ENCODE measurements at places on chromosomes 6 and 20. TPM values are rescaled to one million over a fixed set of nuclear protein-coding genes. Genes with fewer than 3 reads are reported as not detected.

- DNase-seq: no peak
Observed at GRCh38 chr6:111757342-111757741, 115.9 kb downstream of the FYN start.

Gene HUS1B
- total RNA-seq: 1.7 TPM

DNA sequence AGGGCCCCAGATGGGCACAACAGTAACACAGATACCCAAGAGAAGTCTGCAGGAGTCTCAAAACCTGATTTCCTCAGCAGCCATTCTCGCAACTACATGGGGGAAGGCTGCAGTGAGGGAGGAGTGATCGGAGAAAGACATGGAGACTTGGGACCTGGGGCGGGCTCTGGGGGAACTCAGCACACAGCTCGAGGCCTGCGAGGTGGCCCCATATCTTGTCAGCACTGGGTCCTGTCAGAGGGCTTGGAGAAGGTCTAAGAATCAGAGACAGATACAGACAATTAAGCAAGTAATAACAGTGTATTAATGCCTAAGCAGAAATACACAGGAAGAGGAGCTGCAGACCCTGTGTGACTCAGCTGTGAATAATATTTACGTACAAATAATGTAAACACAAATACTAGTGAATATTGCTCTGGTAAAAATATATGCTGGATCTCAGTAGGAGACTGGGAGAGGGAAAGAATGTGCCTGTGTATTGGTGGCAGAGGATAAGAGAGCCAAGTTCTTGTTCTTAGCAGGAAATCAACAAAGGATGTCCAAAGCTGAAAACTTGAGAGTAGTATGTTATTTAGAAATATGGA is 336.2 kb downstream of the ZFAND3 start:
- no peak for DNase-seq

DNA sequence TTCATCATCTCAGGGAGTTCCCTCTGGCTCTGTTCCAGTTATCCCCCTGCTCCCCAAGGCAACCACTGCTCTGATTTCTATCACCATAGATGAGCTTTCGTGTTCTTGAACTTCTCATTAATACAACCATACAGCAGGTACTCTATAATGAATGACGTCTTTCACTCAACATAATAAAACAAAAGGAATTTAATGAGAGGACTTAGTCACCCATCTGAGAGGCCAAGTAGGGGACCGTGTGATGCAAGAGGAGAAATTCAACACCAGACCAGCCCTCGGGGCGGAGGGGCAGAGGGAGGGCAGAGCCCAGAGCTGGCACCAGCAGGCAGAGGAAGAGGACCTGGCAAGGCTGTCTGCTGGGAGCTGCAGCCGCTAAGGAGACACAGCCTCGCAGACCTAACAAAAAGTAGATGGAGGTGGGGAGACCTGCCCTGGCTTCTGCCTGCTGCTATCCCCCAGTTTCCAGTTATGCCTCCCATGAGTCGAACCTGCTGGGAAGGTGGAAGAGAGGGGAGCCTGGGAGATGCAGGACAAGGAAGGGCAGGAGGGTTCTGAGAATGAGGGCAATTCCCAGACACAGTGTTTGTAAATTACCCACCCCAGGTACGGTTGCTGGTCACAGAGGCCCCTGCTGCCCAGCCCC is 13.8 kb downstream of the CCN5 start:
- DNase-seq: no peak

- no peak for DNase-seq
Observed at GRCh38 chr6:166306378-166307081, 1.7 kb downstream of the PRR18 start.

Gene HSPA1L
- 0.15 TPM for total RNA-seq

Gene MOG
- total RNA-seq: not detected

DNA sequence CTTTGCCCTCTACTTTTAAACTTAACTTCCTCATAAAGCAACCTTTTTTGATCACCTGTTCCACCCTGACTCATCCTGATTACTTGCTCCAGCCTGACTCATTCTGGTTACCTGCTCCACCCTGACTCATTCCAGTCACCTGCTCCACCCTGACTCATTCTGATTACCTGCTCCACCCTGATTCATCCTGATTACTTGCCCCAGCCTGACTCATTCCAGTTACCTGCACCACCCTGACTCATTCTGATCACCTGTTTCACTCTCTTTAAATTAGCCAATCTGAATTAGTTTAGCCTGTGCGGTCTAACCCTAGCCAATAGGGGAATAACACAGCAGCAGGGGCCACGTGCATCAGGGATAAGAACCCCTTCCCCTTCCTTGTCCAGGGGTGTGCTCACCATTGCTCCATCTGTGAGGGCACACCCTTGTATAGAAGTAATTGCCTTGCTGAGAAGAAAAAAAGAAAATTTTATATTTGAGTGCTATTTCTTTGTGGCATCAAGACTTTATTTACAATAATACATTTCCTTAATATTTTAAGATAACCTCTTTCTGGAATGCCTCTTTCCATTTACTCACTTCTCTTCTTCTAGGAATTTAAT is 17.9 kb downstream of the HLA-G start:
- DNase-seq: no peak

Gene HLA-DPB1
- 74.5 TPM for total RNA-seq

Gene UBE2C
- total RNA-seq: 222 TPM

DNA sequence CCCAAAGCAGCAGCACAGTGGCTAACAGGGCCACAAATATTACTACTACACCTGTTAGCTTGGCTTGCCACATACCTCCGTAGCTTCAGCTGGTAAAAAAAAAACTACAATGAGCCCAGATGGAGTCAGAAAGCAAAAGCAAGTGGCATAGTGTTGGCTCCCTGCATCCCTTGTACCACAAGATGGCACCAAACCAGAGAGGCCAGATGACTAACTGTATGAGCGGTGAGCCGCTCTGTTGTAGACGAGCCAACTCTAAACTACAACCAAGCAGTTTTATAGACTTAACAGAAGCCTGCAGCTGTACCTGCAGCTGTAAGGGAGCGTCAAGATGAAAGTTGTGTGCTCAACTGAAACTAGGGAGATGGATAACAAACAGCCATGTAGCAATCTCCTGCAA is 84.5 kb upstream of the MCHR2 start:
- DNase-seq: peak; percentile 2

- no peak for DNase-seq
Observed at GRCh38 chr6:151136141-151136755, 103.5 kb upstream of the AKAP12 start.

- no peak for DNase-seq
Observed at GRCh38 chr20:22523499-22524392, 60.6 kb downstream of the FOXA2 start.

DNA sequence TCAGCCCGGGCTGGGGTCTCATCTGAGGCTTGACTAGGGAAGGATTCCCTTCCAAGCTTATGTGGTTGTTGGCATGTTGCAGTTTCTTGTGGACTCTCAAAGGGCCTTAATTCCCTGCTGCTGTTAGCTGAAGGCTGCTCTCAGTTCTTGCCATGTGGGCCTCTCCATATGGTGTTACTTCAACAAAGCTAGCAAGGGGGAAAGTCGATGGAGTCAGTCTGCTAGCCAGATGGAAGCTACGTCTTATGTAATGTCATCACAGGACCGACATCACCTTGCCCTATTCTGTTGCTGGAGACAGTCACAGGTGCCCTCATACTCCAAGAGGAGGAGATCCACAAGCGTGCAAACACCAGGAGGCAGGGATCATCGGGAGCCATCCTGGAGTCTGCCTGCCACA is 43.3 kb upstream of the ARMC2 start:
- no peak for DNase-seq

- DNase-seq: peak; percentile 11
Observed at GRCh38 chr6:33914645-33915044, 110.8 kb upstream of the MLN start.

DNA sequence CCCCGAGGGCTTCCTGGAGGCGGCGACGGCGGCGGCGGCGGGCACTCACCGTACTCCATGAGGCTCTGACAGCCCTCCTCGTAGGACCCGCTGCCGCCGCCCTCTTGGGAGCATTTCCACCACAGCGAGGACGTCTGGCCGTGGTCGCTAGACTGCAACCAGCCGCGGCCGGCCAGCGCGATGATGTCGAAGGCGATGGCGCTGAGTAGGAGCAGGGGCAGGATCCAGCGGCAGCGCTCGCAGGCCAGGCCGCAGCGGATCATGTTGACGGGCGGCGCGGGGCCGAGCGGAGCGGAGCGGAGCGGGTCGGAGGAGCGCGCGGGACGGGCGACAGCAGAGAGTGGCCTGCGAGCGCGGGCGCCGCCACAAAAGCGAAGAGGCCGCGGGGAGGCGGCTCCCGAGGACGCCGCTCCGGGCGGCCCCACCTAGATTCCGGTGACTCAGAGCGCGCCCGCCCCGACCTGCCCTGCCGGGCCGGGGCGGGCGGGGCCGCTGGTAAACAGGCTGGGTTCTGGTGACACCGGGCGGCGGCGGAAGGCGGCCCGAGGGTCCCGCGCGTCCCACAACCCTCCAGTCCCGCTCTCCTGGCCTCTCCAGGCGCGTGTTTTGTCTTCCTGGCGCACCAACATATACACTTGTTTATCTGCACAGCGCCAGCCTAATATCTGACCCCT is at the start of gene PERP:
PERP (minus strand) TSS at position 342 of the 674 bp plus-strand sequence; CDS start at position 263, 79 bp downstream.
- DNase-seq: no peak

Gene LPA
- not detected for total RNA-seq

GRCh38 chr20:23195636-23196035 is 109.5 kb upstream of the CD93 start:
- DNase-seq: no peak

- peak; percentile 58 for DNase-seq
Observed at GRCh38 chr6:31822036-31822821, 5.3 kb upstream of the HSPA1B start.
